ENCODE measurements at places on chromosomes 12 and 14.

GRCh38 chr14:64721391-64721791 lies 17.2 kb downstream of the PLEKHG3 start:
- no peak for DNase-seq

GRCh38 chr12:29208060-29208459 lies 59.0 kb downstream of the FAR2 start:
- no peak for DNase-seq

- no peak for DNase-seq
Measured at GRCh38 chr12:509500-509899, 49.8 kb downstream of the B4GALNT3 start.

- DNase-seq: no peak
Measured at GRCh38 chr14:100339766-100340422, 16.8 kb downstream of the SLC25A47 start.

GRCh38 chr12:6434205-6435140 lies 10.3 kb upstream of the CD27 start:
- DNase-seq: no peak

DNA sequence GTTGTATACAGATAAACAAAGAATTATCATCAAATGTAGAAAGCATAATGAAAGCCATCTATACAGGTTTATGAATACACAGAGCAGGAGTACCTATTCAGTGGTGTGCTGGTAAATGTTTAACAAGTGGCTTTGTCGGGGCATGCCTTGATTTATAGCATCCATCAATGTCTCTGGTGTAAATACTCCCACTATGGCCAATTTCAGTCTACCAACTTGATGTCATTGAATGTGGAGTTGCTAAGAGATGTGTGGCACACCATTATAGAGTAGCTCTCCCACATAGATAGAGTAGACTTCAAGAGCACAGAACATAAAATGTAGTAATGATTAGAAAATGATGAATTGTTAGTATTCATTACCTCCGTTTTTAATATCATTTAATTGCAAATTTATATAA lies 9.3 kb downstream of the GRIP1 start:
- DNase-seq: peak; percentile 19

- DNase-seq: no peak
Measured at GRCh38 chr14:52692248-52692962, 3.0 kb downstream of the ERO1A start.

DNA sequence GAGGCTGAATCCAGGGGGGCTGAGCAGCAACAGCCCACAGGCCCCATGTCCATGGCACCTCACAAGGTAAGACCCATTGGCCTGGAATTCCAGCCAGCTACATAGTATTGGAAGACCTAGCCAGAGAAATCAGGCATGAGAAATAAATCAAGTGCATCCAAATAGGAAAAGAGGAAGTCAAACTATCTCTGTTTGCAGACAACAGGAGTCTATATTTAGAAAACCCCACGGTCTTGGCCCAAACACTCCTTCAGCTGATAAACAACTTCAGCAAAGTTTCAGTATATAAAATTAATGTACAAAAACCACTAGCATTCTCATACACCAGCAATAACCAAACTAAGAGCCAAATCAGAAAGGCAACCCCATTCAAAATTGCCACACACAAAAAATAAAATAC lies 16.9 kb downstream of the PDE6H start:
- no peak for DNase-seq

- DNase-seq: no peak
Measured at GRCh38 chr14:72673179-72673578, 220.7 kb downstream of the DPF3 start.

Measured in NCI-H1930 (cell line).